ENCODE measurements at places on chromosomes 5 and 9. TPM values are rescaled to one million over a fixed set of nuclear protein-coding genes. Genes with fewer than 3 reads are reported as not detected.

DNA sequence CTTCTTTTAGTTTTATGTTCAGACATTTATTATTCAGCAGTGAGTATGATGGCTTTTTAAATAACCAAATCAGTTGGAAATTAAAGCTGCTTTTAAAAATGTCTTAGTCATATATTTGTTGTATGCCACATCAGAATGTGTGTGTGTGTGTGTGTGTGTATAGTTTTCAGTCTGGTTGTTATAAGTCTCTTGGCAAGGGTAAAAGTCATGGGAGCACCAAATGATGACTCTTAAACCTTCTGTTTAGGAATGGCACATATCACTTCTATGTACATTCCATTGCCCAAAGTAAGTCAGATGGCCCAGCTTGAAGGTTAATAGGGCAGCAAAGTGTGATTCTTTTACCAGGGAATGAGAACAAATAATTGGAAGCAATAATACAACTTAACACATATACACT, 135.9 kb downstream of the RNF180 start:
- DNase-seq, result no peak

DNA sequence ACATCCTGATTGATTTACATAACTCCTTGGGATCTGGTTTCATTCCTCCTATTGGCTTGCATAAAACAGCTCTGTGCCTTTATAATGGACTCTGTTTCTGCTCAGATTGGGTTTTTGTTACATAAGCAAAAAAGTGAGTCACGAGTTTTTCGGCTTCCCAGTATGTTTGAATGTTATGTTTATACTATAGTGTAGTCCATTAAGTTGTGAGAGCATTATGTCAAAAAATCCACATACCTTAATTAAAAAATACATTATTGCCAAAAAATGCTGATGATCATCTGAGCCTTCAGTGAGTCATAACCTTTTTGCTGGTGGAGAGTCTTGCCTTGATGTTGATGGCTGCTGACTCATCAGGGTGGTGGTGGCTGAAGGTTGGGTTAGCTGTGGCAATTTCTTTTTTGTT, 144.6 kb downstream of the CCDC171 start:
- peak; percentile 60 for DNase-seq

DNA sequence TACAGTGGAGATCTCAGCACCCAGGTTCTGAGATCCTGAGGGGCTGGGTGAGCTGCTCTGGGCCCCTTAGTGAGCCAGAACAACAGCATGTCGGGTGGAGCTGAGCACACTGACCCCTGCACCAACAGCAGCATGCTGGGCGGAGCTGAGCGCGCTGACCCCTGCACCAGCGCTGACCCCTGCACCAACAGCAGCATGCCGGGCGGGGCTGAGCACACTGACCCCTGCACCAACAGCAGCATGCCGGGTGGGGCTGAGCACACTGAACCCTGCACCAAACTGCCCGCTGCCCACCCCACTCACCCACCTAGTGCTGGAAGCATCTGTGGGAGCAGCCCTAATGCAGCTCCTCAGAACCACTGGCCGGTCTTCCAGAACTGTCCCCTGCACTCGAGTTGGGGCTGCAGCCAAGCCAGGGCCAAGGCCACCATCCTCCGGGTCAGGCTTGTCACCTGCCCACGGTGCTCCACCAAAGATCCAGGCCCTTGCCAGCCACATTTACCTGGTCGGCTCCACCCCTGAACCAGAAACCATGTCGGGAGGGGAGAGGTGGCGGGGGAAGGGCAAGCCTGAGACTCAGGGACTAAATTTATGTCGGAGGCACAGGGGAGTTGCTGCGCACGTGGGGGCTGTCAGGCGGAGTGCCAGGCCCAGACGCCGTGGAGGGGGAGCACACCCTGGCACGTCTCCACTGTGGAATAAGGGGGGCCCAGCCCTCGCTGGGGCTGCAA, 80.3 kb downstream of the ADAMTS2 start:
- no peak for DNase-seq

DNA sequence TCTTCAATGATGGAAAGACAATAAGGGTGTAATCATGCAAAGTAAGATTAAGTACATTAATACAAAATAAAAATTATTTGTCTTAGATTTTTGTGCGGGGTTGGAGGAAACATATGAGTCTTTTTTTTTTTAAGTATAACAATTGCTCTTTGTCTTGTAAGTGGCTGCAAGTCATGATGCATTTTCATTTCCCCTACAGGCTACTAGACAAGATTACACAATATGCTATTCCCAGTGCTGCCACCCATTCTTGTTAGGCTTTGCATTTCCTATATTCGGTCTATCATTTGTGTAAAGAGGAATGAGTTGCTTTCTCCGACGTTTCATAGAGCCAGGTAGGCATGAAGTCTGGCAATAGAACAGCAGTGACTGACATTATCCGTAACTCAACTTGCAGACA, 294.2 kb upstream of the CYLC2 start:
- DNase-seq, result no peak

DNA sequence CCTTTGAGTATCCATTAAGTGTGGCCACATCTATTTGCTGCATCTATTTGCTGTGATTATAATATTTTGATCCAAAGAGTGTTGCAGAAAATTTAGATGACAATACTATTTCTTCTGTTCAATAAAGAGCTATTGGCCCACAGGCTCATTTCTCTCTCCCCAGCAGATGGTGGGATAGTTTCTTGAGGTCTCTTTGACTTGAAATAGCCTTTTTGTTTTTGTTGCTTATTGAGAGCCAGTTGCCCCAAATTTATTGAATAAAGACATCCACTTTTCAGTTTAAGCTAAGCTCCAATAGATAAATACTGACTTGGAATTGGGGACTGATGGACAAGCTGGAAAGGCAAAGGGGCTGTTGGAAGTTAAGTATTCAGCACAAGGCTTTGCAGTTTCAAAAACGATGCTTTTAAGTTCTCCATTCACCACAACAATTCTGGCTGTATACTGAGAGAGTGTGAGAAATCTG, 290.1 kb upstream of the MPDZ start:
- no peak for DNase-seq

DNA sequence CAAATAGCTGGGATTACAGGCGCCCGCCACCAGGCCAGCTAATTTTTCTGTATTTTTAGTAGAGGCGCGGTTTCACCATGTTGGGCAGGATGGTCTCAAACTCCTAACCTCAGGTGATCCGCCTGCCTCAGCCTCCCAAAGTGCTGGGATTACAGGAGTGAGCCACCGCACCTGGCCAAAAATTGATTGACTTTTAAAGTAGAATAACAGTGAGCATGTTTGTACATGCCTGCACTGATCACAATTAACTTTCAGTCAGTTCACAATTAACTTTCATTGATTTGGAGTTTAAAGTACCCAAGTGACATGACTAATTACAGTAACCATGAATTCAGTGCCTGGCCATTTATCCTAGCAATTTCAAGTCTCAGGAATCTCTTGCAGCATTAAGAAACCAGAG, 61.3 kb downstream of the ANKH start:
- DNase-seq, result no peak

- no peak for DNase-seq
Measured at GRCh38 chr5:106185661-106186081, 1485.1 kb downstream of the EFNA5 start.

DNA sequence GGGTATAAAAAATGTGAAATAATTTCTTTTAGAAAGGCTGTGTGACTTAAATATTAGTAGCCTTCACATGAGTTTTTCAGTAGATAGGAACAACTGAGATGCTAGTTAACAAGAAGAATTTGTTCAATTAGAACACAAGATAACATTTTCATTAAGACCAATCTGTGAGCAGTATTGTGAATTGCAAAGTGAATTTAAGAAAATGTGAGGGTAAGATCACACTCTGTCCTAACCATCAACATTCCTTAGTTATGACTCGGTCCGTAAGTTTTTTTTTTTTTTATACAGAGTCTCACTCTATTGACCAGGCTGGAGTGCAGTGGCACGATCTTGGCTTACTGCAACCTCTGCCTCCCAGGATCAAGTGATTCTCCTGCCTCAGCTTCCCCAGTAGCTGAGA, 180.2 kb upstream of the EGFLAM start:
- peak; percentile 19 for DNase-seq

GPR150 gene
- 0.29 TPM for total RNA-seq

DELE1 gene
- 52.2 TPM for total RNA-seq

FAM169A gene
- total RNA-seq, result 26.8 TPM
